NCI-H526 (cell line): ENCODE measurements at places on chromosomes 7 and 10.

GRCh38 chr10:133143546-133143945, 16.5 kb upstream of the KNDC1 start:
- DNase-seq: no peak

- DNase-seq: no peak
These were observed 101.6 kb downstream of the RAPGEF5 start for GRCh38 chr7:22255342-22255741.

DNA sequence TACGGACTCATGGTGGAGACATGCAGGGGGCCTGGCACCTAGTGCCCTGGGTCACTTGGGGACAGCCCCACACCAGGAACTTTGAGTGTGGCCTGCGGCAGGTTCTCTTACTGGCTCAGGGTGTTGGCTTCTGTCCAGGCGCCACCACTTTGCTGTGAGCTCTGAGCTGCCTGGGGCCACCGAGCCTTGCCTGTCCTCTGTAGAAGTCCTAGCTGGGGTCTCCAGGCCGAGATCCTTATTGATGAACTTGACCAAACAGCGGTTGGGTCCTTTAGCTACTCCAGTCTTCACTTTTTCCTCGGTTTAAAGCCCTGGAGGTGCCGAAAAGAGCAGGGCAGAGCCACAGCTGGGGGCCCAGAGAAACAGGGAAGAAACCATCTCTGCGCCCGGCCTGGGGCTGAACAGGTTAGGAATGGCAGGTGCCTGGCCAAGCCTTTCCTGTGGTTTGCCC, 41.3 kb downstream of the ZNF467 start:
- no peak for DNase-seq

DNA sequence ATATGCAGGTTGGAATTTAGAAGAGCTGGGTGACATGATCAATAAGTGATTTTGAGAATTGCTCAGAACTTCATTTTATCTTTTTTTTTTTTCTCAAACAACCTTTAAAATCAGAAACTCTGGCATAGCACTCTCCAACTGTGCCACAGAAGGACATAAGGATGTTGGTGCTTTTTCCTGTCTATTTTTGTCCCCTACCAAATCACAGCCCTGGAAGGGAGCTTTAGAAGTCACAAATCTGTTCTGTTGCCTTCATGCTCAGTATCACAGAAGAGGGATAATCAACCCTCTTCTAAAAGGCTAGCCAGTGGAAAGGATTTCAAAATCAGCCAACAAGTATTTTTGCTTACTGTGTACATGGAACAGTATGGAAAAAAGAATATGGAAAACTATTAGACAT, 14.8 kb upstream of the NRP1 start:
- DNase-seq: no peak

GRCh38 chr10:26439406-26440087, 1.4 kb downstream of the APBB1IP start:
- DNase-seq: no peak

GRCh38 chr10:571688-572451, 117.6 kb downstream of the DIP2C start:
- DNase-seq: no peak

DNA sequence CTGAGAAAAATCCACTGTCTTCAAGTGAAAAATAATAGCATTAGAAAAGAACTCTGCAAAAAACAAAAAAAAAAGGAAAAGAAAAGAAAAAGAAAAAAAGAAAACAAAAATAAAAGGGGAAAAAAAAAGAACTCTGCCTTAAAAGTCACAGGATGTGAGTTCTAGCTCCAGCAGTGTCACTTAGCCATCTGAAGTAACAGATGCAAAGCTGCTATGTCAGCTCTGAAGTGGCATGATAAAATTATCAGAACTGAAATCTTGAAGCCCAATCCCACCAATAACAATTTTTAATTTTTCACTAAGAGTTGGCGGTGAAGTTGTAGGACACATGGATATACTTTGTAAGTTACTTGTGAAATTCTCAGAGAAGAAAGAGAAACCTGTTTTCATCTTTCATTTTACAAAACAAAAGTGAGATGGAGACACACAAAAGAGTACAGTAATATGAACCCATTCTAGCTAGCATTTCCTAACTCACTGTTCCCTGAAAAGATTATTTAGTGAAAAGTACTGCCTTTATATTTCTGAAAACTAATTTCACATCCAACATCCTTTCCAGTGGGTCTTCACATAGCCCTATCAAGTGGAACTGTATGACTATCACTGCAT, 103.5 kb downstream of the ELAPOR2 start:
- DNase-seq: no peak
